HL-60 (cell line): ENCODE measurements at places on chromosomes 3 and 15.

DNA sequence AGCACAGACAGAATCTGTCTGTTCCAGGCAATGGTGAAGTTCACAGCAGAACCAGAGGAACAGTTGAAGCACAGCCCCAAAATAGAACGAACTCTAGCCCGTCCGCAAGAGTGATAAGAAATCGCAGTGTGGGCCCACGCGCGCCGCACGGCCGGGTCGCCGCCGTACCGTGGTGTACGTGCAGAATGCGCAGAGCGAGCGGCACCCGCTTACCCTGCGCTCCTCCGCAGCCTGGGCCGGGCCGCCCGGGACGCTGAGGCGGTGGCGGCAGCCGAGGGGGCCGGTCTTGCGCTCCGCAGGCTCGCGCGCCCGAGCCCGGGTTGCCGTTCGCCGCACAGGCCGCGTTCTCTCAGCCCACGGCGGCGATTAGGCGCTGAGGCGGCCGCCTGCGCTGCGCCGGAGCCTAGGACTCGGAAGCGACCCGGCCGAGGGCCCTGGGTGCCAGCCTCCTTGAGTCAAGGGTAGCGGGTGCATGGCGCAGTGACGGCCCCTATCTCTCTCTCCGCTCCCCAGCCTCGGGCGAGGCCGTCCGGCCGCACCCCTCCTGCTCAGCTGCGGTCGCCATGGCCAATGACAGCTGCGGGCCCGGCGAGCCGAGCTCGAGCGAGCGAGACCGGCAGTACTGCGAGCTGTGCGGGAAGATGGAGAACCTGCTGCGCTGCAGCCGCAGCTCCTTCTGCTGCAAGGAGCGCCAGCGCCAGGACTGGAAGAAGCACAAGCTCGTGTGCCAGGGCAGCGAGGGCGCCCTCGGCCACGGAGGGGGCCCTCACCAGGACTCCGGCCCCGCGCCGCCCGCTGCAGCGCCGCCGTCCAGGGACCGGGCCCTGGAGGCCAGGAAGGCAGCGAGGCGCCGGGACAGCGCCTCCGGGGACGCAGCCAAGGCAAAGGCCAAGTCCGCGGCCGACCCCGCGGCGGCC lies 20.5 kb downstream of the WDR73 start:
- DNase-seq, result peak; percentile 77

GRCh38 chr15:51323749-51324148 lies 14.6 kb downstream of the CYP19A1 start:
- no peak for DNase-seq

GRCh38 chr3:12891391-12891984 lies 50.1 kb upstream of the RPL32 start:
- no peak for DNase-seq

- DNase-seq, result no peak
These were observed 41.5 kb downstream of the PPCDC start for GRCh38 chr15:75064846-75065245.

DNA sequence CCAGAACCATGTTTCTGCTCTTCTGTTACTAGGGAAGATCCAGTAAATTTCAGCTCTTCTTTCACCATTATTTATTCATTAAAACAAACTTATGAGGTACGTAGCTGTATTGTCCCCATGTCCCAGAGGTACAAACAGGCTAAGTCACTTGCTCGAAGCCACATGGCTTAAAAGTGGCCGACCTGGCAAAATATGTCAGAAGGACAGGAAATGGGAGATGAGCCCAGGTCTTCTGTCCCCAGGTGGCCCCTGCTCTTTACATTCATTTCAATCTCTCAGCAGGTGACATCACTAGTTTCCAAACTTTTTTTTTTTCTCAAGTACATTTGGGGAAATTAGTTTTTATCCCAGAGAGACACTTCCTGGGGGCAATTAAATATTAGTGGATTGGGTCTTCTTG lies 34.1 kb upstream of the LPP start:
- DNase-seq, result no peak

- no peak for DNase-seq
These were observed 6.8 kb upstream of the AMOTL2 start for GRCh38 chr3:134381076-134381475.

DNA sequence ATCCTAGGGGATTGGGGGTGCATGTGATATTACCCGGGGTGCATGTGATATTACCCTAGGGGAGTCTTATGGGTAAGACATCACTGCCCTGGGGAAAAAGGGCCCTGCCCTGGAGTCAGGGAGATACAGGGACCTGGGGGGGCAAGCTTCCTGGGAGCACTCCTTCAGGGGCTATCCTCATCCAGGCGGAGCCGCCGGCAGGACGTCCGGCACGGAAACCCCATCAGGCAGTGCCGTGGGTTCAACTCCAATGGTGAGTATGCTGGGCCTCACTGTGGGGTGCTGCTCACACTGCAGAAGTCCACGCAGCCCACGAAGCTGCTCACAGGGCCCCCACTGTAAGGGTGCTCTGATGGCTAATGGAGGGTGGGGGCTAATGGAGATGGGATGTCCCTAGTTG lies 5.3 kb upstream of the GNAT1 start:
- DNase-seq, result no peak

DNA sequence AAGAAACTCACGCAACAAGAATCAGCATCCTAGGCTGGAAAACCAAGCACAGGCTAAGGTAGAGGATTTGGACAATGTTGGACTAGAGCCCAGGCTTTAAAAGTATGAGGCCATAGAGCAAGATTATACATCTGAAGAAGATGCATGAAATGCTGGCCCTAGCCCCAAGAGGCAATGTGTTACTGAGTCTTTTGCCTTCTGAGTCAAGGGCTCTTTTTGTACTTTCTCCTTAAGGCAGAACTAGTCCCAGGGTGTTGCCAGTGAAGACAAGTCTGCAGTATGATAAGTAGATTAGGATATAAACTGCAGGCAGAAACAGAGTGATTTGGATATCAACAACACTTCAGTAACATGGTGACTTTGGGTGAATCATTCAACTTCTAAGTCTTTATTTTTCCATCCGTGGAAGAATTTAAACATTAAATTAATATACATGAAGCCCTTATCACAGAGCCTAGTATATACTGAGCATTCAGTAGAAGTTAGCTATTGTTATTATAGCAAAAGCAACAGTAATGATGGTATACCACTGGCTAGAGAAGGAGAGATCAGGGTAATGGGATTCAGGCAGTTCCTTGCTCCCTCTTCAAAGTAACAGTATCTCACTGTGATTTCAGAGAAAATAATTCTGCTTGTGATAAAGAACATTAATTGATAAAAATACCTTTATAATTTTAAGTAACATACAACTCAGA lies 99.9 kb upstream of the MLF1 start:
- DNase-seq, result no peak

DNA sequence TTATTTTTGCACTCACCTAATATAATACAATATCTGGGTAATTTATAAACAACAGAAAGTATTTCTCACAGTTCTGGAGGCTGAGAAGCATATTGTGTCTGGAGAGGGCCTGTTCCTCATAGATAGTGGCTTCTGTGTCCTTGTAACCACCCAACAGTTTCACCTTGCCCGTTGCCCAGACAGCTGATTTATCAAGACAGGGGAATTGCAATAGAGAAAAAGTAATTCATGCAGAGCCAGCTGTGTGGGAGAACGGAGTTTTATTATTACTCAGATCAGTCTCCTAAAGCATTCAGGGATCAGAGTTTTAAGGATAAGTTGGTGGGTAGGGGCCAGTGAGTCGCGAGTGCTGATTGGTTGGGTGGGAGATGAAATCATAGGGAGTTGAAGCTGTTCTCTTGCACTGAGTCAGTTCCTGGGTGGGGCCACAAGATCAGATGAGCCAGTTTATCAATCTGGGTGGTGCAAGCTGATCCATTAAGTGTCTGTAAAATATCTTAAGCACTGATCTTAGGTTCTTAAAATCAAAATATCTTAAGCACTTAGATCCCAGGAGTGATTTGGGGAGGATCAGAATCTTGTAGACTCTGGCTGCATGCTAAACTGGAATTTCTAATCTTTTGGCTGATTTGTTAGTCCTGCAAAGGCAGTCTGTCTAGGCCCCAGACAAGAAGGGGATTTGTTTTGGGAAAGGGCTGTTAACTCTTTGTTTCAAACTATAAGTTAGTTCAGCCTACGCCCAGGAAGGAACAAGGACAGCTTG lies 33.9 kb upstream of the C15orf39 start:
- DNase-seq, result no peak

- peak; percentile 44 for DNase-seq
These were observed 539 bp upstream of the PLCL2 start for GRCh38 chr3:16884084-16884747.

GRCh38 chr15:64883997-64884511 lies 27.6 kb upstream of the ANKDD1A start:
- DNase-seq, result peak; percentile 77

GRCh38 chr3:18215639-18216038 lies 209.5 kb downstream of the SATB1 start:
- DNase-seq, result no peak

DNA sequence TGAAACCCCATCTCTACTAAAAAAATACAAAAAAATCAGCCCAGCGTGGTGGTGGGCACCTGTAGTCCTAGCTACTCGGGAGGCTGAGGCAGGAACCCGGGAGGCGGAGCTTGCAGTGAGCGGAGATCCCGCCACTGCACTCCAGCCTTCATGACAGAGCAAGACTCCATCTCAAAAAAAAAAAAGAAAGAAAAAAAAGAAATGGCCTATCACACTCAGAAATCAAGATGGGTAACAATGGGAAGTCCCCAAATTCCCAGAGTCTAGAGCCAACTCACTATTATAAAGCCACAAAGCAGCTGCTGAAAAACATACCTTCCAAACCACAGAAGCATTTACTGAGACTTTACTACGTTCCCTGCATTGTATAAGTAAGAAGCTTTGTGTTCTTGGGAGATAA lies 7.5 kb downstream of the HDGFL3 start:
- DNase-seq, result no peak

DNA sequence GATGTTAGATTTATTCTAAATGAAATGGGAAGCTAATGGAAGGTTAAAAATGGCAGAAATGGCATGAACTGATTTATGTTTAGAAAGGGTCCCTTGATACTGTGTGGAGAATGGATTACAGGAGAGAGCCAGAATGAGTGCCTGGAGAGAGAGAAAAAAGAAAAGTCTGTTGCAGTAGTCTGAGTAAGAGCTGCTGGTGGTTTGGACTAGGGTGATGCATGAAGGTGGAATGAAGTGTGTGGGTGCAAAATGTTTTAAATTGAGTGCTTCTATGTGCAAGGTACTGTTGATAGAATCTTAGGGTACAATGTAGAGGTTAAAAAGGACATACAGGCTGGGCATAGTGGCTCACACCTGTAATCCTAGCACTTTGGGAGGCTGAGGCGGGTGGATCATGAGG lies 11.4 kb upstream of the MGA start:
- no peak for DNase-seq

DNA sequence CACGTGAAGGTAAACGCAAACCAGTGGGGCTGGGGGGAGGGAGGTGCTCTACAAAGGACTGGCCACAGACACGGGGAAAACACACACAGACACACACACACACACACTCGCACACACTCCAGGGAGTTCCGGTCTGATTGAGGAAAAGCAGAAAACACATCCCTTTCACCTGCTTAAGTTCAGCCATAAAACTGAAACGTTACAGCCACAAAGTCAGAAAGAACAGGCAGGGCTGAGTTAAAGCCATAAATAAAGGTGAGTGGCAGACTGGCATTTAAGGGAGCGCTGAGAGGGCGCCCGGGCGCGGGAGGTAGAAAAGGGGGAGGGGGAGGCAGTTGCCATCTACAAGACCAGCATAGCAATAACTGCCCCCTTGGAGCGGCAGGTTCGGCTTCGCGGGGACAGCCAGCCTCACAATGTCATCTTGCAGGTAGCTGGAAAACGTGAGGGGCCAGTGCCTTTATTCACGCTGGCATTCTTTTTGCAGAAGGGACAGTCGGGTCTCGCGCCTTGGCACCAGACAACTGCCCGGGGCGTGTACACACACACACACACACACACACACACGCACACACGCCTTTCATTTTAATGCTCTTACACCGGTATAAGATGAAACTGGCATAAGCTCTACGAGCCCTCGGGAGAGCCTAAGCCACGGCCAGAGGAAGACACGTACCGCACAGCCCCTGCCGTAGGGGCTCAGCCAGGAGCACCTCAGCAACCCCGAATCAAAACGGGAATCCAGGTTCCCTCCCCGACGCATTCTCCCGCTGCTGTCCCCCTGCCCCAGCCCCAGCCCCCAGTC lies 866 bp downstream of the TNIK start:
- DNase-seq, result no peak

GRCh38 chr3:116473602-116474001 lies 28.3 kb upstream of the LSAMP start:
- DNase-seq, result no peak

DNA sequence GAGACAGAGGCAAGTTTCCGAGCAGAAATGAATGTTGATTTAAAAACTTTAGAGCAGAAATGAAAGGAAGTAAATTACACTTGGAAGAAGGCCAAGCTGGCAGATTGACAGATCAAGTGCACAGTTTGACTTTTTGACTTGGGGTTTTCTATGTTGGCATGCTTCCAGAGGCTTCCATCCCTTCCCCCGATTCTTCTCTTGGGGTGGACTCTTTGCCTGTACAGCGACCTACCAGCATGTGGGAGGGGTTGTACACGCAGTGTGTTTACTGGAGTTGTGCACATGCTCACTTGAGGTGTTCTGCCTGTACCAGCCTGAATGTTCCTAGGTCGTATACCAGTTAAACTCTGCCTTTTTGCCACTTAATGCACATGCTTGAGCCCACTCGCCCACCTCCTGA lies 701.5 kb upstream of the GBE1 start:
- no peak for DNase-seq

GRCh38 chr3:10417847-10418246 lies 87.5 kb downstream of the ATP2B2 start:
- DNase-seq, result no peak

DNA sequence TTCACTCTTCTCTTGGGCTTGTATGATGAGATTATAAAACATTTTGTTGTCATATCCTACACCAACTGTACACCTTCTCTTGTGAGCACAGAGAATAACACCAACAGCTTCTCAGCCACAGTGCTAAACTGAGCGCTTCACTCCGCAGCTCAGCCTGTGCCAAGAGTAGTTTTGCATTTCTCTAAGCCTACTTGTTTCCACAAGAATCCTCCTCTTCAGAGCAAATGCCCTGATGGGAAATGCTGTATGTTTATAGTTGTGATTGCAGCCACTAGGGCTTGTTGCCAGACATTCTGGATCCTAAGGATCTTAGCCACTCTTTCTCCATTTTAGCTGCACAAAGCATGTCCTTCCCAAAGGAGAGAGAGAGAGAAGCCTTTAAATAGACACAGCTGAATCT lies 138.8 kb upstream of the PLXND1 start:
- no peak for DNase-seq

DNA sequence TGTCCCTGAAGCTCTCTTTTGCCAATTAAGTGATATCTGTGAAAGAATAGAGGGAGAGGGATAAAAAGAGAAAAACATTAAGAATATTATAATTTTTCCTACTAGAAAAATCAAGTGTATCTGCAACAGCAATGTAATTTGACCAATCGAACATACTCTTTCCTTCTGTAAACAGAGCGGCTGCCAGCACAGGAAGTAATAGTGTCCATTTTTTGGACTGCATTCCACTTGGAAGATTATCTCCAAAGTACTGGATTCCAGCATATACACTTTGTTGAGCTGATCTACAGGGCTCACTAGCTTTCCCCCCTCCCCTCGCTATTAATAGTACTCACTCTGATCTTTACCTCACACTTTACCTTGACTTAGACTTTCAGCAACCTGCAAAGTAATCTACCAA lies 90.4 kb downstream of the SUCLG2 start:
- no peak for DNase-seq

GRCh38 chr15:77327168-77327567 lies 92.7 kb downstream of the PEAK1 start:
- DNase-seq, result no peak

GRCh38 chr3:89845053-89845452 lies 737.6 kb downstream of the EPHA3 start:
- DNase-seq, result no peak

GRCh38 chr15:44023176-44023575 lies 171.9 kb downstream of the FRMD5 start:
- no peak for DNase-seq

- DNase-seq, result no peak
These were observed 17.3 kb upstream of the SCAMP5 start for GRCh38 chr15:74978077-74978476.
